ENCODE measurements at places on chromosomes 12 and 14.

DNA sequence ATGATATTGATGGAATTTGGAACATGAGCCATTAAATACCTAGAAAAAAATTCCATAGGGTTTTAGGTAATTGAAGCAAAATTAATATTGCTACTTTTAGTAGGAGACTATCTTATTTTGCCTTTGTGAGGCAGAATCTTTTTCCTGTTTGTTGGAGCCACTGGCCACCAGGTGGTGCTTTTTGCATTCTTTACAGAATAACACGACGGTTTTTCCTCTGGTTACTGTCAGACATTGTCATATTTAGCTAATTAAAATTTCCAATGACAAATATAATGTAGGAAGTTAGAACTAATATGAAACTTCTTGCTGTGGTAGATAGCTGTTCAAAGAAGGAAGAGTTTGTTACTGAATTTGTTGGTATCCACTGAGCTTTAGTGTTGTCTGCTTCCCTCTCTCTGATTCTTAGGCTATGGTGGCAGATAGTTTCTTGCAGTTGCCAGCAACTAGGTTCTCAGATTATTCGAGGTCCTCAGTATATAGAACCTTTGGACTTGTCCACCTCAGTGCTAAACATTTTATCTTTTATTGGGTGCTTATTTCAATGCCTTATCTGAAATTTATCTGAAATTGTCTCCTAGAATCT is 25.7 kb downstream of the RAB21 start:
- DNase-seq: no peak

DNA sequence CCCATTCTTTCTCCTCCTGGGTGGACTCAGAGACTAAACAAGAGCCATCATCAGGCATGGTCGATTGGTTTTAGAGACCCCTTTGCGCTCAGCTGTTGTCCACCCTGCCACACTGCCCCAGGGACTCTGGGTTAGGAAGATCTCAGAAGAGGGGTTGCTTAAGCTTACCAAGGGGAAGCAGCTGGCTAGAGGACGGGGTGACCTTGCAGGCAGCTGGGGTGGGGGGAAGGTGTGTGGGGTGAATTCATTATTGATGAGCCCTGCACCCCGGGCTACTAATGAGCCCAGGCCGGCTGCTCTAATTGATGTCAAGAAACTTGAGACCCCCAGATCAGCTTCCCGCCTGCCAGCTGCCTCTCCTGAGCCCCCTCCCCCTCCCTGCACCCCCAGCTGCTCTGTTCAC is 8.7 kb upstream of the ZNF385A start:
- no peak for DNase-seq

DNA sequence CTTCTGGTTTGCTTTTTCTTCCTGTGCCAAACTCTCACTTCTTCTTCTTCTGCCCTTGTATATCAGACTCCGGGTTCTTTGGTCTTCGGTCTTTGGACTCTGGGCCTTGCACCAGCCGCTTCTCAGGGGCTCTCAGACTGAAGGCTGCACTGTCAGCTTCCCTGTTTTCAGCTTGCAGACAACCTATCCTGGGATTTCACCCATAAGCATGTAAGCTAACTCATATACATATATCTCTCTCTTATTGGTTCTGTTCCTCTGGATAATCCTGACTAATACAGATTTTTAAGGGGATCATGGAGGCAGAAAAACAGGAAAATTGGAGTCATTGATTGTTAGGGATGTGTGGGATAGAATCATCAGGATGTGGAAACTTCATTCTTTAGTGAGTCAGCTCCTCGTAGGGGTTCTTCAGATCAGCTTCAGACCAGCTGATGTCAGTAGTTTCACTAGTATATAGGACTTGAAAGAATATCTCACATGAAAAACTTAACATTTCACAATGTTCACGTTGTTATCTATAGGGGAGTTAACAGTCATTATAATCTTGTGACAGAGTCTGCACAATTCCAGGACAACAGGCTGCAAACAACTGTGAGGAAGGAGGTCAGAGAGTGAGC is 102.9 kb downstream of the RASSF9 start:
- DNase-seq: no peak

DNA sequence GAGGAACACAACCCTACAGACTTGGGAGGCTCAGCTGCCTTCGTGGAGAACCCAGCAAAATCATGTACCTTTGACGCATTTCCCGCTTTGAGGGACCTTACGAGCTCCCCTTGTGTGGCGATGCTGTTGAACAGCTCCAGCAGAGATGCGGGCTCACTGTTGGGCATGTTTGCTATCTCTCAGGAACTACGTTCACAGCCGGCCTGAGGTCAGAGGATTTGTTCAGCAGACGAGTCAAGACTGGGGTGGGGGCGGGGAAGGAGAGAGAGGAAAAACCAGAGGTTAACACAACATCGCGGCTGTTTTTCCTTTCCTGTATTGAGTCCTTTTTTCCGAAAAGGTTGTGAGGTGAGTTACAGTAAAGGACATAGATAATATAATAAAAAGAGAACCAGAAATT is 45.9 kb downstream of the SLC25A47 start:
- no peak for DNase-seq

DNA sequence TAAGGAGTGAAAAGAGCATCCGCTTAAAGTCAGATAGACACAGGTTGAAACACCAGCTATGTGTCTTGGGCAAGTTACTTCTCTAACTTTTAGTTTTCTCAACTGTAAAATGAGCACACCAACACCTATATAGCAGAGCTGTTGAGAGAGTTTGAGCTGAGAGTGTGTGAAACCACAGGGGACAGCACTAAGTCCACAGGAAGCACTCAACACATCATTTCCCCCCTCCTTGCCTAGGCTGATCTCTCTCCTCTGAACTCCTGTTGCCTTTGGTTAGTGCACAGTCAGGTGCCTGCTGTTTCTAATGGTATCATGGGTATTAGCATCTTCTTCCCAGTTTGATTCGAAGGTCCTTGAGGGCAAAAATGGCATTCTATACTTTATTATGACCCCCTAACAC is 176.7 kb downstream of the DPF3 start:
- no peak for DNase-seq

DNA sequence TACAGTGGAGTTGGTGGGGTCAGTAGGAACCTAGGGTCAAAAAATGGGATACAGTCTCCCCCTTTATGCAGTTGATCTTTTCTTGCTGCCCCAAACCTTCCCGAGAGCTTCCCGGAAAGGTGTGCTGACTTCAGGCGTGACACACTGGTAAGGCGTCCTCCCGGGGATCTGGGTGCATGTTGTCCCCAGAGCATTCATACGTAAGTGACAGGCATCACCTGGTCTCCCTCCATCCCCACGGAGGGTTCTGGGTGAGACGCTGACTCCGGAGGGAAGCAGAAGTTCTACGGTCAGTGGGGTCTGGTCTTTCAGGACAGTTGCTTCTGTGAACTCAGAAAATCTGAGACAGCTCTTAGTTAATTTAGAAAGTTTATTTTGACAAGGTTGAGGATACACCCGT is 159.6 kb upstream of the RTL1 start:
- no peak for DNase-seq
